ENCODE measurements at places on chromosomes 3 and 15.

GRCh38 chr3:138940446-138940845, 6.5 kb downstream of the FOXL2 start:
- no peak for DNase-seq

GRCh38 chr3:154384479-154384878, 45.5 kb downstream of the GPR149 start:
- DNase-seq: no peak

DNA sequence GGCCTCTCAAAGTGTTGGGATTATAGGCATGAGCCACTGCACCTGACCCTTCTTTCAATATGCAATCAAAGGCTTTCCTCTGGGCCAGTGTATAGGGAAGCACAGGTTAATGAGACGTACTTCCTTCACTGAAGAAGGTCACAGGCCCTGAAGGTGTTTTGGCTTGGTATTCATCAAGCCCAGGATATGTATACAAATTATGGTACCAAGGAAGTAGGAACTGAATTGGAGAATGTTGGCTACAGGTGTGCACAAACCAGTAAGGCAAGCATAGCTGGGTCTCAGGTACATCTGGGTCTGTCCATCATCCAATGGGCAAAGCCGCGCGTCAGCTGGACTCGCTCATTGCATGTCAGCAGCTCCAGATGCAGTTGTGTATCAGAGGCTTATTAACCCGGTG, 237.9 kb downstream of the ADAMTS17 start:
- no peak for DNase-seq

DNA sequence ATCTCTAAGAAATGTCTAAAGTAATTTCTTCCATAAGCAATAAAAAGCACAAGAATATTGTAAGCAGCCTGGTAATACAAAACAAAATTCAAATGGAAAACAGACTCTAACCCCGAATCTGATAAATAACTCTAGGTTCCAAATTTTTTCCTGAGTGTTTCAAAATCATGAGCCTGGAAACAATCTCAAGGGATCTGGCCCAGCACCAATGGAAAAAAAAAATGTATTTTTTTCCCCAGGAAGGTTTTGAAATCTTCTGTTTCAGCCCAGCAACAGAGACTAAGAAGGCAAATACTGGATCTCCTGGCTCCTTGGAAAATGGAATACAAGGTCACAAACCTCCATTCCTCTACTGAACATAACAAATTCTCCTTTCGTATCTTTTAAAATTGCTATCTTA, 13.0 kb downstream of the TBC1D2B start:
- DNase-seq: no peak
